ENCODE measurements at places on chromosomes 5 and 9. TPM values are rescaled to one million over a fixed set of nuclear protein-coding genes. Genes with fewer than 3 reads are reported as not detected.

PRRX2 gene
- total RNA-seq = 10.8 TPM

CDH9 gene
- 0.90 TPM for total RNA-seq

- DNase-seq = no peak
Observed at GRCh38 chr5:143142596-143143435, 260.7 kb downstream of the NR3C1 start.

DNA sequence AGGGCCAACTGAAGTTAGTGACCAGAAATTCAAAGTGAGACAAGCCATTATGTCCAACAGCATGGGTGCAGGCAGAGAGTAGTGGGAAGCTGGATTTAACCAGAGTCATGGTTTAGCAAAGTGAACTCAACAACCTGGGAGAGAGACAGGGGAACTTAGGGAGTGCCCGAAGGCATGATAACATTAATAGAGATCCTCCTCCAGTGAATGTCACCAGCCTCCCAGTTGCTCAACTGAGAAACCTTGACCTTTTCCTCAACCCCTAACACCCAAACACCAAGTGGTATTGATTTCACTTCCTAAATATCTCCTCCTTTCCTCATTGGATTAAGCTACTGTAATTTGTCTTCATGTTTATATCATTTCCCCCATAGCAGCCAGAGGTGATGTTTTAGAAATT is 42.6 kb downstream of the HMGCS1 start:
- no peak for DNase-seq

GRCh38 chr5:179834120-179834519 is 13.4 kb downstream of the SQSTM1 start:
- peak; percentile 44 for DNase-seq

GRCh38 chr9:114348906-114349482 is 19.3 kb downstream of the ORM2 start:
- peak; percentile 92 for DNase-seq
